ENCODE measurements at places on chromosomes 7 and 10.

GRCh38 chr7:133676805-133677370, 424.0 kb downstream of the EXOC4 start:
- DNase-seq = no peak

- peak; percentile 22 for DNase-seq
These were observed 31.7 kb downstream of the GALNTL5 start for GRCh38 chr7:151987748-151988529.

- DNase-seq = no peak
These were observed 221.3 kb upstream of the FRMD4A start for GRCh38 chr10:14552015-14552414.

- DNase-seq = no peak
These were observed 158.8 kb downstream of the ADARB2 start for GRCh38 chr10:1578392-1579140.

DNA sequence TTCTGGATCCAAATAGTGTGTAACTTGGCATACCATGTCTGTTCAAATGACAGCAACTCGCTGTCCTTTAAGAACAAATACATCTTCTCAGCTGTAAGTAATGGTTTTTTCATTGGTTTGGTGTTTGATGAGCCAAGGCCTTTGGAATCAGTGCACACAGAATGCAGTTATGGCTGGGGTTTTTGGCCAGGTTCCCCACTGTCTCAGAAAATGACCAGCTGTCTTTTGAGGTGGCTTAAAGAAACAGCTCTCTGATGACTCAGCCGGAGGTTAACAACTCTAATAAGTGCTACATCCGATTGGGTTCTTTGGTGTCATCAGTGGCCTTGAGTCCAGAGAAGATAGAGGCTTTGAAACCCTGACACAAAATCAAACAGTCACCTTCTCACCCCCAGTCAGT, 688.4 kb downstream of the REEP3 start:
- DNase-seq = peak; percentile 22

All from MG63 (cell line).